ENCODE measurements at places on chromosomes 7 and 10.

- DNase-seq = no peak
Observed at GRCh38 chr10:61759751-61760150, 97.0 kb downstream of the CABCOCO1 start.

DNA sequence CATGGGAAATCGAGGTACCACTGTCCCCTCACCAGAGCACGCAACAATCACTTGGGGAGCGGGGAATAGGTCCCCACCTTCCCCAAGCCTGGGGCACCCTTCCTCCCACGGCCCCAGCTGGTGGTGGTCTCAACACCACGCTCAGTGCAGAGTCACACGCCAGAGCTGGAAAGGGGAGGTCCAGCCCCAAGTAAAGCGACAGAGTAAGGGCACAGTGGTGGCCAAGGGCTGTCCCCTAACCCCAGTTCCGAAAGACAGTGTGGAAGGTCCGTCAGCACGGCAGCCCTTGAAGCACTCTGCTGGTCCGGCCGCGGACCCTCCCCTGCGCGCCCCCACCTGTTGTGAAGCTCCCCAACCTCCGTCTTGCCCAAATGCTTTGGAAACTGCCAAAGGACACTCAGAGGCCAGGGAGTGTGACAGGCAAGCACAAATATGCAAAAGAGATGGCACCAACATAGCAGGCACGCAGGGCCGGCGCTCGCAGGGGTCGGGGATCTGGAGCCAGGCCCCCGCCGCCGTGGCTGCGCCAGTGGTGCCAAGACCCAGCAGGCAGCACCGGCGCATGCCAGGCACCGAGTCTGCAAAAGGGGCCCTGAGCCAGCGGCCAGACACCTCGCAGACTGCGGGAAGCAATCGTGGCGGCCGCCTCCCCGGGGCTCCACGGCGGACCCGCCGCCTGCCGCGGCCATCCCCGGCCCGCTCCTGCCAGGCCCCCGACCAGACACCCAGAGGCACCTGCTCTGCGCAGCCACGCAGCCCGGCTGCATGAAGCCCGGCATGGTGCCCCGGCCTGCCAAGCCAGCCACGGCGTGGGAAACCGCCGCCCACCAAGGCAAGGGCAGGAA is 51.6 kb upstream of the SRRM3 start:
- DNase-seq = no peak

- DNase-seq = no peak
Observed at GRCh38 chr10:56805022-56805421, 444.0 kb upstream of the ZWINT start.

GRCh38 chr7:25333296-25333928 is 105.1 kb upstream of the NPVF start:
- no peak for DNase-seq

- peak; percentile 95 for DNase-seq
Observed at GRCh38 chr10:37976091-37976879, at the start of gene ZNF25. TSS of gene ZNF25 (minus strand) at chr10:37976647. CDS start at chr10:37971722, 4,925 bp downstream.

DNA sequence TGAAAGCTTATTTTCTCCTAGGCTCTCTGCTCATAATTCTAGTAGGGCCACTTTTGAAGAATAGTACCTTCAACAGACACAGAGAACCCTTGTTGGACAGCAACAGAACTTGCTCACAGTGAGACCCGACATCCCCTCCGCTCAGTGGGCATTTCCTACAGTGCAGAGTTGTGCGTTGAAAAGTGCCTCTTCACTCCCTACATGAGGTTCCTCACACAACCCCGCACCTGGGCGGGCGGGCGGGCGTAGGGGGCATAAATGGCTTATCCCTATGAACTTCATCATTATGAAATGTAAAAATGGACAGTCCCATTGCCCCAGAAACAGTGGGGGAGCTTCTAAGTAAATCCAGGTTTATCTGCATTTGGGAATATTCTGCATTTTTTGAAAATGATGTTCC is 174.9 kb downstream of the MGMT start:
- no peak for DNase-seq

DNA sequence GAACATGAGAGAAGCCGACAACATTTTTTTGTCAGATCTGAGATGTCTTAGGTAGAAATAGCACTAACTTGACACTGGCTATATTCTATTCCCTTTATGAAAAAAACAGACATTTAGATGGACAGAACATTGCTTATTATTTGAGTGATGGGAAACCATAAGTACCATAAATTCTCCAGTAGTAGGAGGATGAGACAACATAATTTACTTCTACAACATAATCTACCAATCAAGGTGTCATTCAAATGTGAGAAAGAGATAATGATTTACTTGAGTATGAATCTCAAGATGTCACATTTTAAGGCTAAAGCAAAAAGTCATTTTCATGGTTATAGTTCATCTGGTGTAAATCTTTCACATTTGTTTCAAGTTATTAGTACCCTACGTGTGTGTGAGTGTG is 110.8 kb downstream of the CALCR start:
- DNase-seq = no peak

DNA sequence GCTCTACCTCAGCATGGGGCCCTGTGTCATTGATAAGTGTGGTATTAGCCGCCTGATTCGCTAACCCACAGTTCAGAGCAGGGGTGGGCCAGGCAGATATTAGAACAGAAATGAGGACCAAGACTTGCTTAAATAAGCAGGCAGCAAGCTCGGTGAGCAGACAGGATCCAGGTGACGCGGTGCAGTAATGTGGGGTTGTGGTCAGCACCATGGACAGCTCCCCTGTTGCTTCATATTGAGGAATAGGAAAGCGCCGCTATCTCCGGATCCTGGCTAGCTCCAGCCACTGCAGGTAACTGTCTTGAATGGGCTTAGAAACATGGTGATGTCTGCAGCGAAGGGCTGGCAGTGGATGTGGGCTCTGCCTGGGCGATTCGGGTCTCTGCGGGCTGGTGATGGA is 51.3 kb upstream of the GPR26 start:
- peak; percentile 57 for DNase-seq

- DNase-seq = no peak
Observed at GRCh38 chr10:113216102-113216501, 266.1 kb downstream of the TCF7L2 start.

DNA sequence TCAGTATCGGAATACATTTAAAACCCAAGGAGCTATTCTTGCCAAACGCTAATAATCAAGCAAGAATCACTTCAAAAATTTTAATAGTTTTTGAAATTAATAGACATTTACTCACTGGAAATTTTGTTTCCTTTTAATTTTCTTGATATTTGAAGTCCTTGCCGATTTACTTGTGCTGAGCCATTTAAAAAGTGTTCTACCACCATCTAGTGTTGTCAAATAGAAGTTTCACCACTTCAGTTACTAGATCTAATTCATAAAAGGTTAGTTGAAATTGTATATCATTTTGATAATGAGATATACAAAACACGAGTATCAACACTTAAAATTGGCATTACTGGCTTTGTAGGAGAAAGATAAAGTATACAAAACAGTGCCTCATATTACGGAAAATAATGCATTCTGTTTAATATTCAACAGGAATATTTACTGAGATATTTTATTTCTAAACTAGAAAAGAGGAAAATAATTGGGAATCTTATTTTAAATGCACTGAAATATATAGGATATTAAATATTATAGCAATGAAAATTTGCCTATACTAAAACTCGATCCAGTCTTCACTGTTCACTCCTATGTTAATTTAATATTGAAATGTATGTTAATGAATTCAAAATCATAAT is 664.8 kb upstream of the SEMA3D start:
- DNase-seq = peak; percentile 14
